AML-193 (cell line): ENCODE measurements at places on chromosomes 7 and 10.
A peak's percentile ranks its signal among the peaks of the same experiment; 100 is the strongest.

DNA sequence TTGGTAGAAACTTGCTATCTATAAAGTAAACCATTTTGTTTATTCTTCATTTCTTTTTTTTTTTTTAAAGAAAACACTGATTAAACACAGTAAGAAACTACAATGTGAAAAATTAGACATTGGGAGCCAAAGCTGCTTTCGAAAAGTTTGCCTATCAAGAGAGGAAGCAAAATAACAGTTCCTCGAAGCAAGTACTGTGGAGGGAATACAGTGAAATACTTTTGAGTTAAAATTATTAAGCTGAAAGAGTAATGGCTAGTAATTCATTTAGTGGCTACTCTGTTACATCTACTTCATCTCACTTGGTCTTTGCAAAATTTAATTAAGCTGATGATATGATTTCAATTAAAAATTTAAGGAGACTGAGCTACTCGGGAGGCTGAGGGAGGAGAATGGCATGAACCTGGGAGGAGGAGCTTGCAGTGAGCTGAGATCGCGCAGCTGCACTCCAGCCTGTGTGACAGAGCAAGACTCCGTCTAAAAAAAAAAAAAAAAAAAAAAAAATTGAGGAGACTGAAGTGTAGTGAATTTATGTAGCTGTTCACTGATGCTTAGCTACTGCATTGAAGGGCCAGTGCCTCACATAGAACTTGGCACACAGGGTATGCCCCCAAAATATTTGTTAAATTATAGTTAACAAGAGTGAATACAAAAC, 982.1 kb upstream of the MBL2 start:
- DNase-seq: no peak

DNA sequence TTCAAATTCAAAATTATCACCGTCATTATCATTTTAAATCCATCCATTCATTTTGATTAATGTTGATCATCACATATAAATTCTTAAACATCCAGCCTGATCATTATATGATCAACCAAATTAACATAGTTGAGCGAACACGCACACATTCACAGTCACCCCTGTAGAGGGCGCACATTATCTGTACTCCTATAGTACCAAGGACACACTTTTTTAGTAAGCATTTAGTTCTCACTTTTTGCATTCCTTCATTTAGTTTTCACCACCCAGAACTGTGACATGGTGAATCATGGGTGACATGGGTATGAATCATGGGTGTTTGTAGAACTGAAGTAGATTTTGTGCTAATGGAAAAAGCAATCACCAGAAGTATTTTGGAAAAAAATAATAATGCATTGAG, 26.0 kb upstream of the ZNF735 start:
- peak; percentile 41 for DNase-seq

GRCh38 chr10:29322918-29323317, 34.0 kb downstream of the LYZL1 start:
- no peak for DNase-seq

GRCh38 chr7:129222064-129222463, 2.8 kb upstream of the AHCYL2 start:
- DNase-seq: no peak

- no peak for DNase-seq
Observed at GRCh38 chr10:81792729-81793128, 82.3 kb upstream of the NRG3 start.

DNA sequence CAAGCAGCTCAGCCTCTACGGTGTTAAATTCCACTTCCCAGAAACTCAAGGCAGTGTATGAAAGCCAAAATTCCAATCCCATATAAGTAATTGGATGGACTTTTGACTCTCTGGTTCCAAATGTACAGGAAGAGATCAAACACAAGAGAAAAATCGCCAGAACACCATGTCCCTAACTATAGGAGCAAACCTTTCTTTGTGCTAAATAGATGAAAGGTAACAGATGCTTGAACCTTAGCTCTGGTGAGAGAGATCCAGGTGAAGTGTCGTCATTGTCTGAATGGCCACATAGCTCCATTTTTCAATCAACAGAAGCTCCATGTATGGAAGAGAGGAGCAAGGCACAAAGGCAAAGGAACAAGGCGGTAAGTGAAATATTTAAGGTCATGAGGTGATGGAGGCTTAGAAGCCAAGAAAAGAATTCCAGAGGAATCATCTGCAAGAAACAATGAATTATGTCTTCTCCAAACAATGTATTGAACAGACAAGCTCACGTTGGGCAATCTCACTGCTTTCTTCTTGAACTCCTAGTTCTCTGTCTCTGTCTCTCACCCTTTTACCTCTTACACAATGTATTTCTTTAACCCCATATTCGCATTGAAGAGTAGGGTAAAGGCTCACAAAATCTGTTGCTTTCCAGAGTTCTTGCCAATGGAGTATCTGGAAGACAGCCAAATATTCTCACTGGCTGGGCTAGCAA, 585.1 kb downstream of the GATA3 start:
- no peak for DNase-seq

GRCh38 chr7:16913643-16914042, 31.9 kb upstream of the AGR3 start:
- no peak for DNase-seq

DNA sequence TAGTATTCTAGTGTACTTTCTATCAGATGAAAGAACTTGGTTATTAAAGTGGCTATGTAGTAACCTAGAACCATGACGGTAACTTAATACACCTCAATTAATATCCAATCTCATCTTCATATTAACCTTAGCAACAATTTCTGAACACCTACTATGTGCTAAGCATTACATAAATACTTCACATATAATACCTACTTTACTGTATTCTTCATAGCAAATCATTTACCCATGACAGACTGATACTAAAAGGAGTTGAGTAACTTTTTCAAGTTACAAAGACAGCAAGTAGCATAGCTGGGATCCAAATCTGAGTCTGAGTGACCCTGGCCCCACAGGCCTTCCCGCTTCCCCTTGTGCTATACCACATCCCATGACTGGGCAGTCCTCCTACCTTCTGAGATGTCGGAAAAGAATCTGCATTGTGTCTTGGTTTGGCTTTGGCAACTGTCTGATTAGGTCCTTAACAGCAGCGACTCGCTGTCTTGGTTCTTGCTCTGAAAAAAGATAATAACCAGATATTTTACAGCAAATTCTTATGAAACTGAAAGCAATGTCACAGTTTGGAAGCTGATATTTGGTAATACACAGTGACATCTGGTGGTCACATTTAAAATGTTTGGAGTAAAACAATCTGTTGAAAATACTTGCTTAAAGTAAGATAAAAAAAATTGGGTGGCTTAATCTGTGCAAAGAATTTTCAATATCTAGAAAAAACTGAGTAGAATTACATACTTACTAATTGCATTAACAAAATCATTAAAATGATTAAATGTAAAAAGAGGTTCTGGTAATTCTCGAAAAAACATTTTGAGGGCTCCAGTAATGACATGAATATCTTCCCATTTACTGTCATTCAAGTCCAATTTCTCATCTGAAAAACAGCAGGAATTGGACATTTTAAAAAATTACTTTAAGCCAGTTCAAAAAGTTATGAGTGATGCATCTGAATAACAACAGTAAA, 120.1 kb downstream of the ARHGAP12 start:
- DNase-seq: peak; percentile 68

GRCh38 chr10:62506371-62506770, 132.2 kb downstream of the ZNF365 start:
- peak; percentile 17 for DNase-seq

GRCh38 chr10:77408259-77408658, 229.3 kb downstream of the KCNMA1 start:
- no peak for DNase-seq

DNA sequence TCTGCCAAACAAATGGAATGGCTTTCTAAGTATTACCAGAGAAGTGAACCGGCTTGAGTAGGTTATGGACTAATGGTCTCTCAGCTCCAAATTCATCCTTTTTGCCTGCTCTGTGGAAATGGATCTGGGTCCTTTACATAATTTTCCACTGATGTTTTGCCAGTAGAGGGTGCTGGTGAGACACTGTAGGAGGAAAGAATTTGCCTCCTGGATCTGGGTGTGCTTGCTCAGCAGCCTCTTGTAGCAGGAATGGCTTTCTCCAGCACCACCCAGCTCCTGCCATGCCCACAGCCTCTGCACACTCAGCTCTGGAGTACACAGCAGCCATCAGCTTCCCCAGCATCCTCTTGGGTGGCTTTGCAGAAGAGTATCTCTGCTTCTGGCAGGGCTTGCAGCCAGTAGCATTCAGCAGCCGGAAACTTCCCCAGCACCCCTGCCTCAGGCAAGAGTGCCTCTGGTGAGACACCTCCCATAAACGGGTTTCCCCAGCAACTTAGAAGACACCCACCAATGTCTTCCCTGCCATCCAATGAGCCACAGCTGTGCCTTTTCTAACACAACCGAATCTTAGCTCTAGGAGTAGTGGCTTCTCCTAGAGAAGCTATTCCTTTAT, 235.0 kb upstream of the PLPP4 start:
- DNase-seq: peak; percentile 35

DNA sequence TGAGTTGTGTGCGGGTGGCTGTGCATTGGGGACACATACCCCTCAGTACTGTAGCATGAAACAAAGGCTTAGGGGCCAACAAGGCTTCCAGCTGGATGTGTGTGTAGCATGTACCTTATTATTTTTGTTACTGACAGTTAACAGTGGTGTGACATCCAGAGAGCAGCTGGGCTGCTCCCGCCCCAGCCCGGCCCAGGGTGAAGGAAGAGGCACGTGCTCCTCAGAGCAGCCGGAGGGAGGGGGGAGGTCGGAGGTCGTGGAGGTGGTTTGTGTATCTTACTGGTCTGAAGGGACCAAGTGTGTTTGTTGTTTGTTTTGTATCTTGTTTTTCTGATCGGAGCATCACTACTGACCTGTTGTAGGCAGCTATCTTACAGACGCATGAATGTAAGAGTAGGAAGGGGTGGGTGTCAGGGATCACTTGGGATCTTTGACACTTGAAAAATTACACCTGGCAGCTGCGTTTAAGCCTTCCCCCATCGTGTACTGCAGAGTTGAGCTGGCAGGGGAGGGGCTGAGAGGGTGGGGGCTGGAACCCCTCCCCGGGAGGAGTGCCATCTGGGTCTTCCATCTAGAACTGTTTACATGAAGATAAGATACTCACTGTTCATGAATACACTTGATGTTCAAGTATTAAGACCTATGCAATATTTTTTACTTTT, 1.8 kb downstream of the DDIT4 start:
- DNase-seq: no peak

GRCh38 chr7:67896721-67897120, 900.1 kb downstream of the TYW1 start:
- no peak for DNase-seq

DNA sequence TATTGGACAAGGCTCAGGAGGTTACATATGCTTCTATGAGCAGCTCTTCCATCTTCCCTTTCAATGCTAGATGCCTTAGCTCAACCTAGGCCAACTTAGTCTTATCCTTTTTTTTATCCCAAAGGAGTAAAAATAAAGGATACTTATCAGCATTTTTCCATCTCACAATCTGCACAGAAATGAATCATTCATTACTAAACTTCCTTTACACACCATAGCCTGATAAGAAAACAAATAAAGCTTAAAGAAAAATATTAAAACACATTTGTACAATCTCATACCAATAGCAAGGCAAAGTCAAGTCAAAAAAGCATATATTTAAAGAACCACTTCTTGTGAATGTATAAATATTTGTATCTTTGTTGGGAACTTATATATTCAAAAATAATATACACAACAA, 407.4 kb downstream of the GRM8 start:
- DNase-seq: no peak

GRCh38 chr10:68871105-68871711, 29.9 kb upstream of the DDX50 start:
- no peak for DNase-seq

- no peak for DNase-seq
Observed at GRCh38 chr10:112287844-112288243, 4.6 kb downstream of the TECTB start.

DNA sequence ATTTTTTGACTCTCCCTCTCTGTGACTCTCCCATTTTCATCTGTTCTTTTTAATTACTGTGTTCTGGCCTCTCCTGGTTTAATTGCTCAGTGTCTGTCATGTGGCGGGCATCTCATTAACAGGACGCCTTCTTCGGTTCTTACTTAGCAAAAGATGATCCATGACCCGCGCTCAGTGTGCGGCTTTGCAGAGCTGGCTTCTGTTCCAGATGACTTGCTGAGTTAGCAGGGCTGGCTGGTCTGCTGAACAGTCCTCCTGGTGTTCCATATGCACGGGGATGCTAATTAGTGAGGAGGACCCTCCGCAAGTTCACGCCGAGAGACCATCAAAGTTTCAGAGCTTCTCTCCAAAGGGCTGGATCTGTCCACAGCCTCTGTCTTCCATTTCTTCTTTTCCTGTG, 258.6 kb upstream of the MKI67 start:
- DNase-seq: no peak

DNA sequence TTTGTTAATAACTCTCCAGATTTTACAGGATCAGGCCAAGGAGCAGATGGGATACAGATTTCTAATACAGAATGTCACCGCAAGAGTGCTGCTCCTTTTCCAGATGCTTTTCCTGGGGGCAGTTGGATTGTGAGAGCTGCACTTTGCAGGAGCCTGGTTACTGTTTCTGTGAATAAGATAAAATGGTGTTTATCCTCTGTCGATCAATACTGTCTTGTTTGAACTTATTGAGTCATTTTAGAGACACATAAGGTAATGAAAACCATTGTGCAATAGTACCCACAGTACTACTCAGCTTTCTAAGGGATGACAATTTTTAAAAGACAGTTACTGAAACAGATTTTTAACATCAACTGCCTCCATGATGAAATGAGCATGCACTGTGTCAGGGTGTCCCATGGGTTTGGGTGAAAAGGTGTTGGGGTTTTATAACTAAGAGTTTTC, 2.9 kb downstream of the A1CF start:
- DNase-seq: no peak

DNA sequence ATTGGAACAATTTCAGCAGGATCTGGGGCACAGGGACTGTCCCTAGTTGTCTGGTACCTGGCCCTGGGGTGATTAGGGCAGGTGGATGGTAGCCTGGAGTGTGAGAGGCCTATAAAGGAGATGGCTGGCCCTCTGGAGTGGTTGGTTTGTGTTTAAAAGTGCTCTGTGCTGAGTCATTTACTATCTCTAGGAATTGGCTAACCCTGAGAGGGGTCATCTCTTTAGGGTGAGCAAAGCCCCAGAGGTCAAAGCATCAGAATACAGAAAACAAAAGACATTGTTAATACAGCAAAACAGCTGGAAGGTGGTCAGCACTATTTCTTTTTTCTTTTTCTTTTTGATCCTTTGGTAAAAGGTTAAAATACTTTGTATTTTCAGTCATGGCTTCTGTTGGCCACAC, 43.4 kb upstream of the BMPER start:
- no peak for DNase-seq

- DNase-seq: no peak
Observed at GRCh38 chr10:128489324-128490247, 363.4 kb upstream of the MKI67 start.

GRCh38 chr10:70744617-70745143, 40.5 kb downstream of the TBATA start:
- DNase-seq: peak; percentile 4

- no peak for DNase-seq
Observed at GRCh38 chr10:99975106-99975829, 34.5 kb downstream of the DNMBP start.

GRCh38 chr7:40749877-40750276, 615.1 kb downstream of the SUGCT start:
- DNase-seq: no peak

GRCh38 chr10:123965973-123966895, 74.6 kb upstream of the CPXM2 start:
- no peak for DNase-seq
